ENCODE measurements at places on chromosomes 7 and 10.
A peak's percentile ranks its signal among the peaks of the same experiment; 100 is the strongest.

- DNase-seq, result no peak
Observed at GRCh38 chr7:18222636-18223035, 195.0 kb upstream of the PRPS1L1 start.

GRCh38 chr7:1054861-1055450, 10.6 kb downstream of the GPR146 start:
- DNase-seq, result no peak

GRCh38 chr7:93374345-93374940, 142.3 kb downstream of the VPS50 start:
- DNase-seq, result peak; percentile 8

GRCh38 chr10:96971324-96971723, 139.2 kb downstream of the LCOR start:
- DNase-seq, result no peak

- DNase-seq, result no peak
Observed at GRCh38 chr7:79741684-79742083, 288.2 kb upstream of the MAGI2 start.

DNA sequence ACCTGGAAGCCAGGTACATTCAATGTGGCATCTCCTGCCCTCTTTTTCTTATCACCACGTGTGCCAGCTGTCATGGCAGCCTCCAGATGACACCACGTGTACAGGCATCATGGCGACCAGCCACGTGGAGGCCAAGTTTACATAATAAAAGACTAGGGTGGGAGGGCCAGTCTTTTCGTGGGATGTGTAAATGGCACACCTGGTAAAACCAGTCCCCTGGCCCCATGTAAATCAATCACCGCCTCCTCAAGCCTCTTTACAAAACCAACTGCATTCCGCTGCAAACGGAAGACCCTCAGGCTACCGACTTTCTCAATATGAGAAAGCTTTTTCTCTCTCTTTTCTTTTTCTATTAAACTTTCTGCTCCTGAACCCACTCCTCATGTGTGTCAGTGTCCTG, 65.1 kb upstream of the PHF14 start:
- DNase-seq, result no peak

- no peak for DNase-seq
Observed at GRCh38 chr10:82660205-82660604, 785.2 kb downstream of the NRG3 start.

- no peak for DNase-seq
Observed at GRCh38 chr10:50415292-50415691, 164.0 kb upstream of the ASAH2 start.

- no peak for DNase-seq
Observed at GRCh38 chr7:81370822-81371221, 399.0 kb downstream of the HGF start.

DNA sequence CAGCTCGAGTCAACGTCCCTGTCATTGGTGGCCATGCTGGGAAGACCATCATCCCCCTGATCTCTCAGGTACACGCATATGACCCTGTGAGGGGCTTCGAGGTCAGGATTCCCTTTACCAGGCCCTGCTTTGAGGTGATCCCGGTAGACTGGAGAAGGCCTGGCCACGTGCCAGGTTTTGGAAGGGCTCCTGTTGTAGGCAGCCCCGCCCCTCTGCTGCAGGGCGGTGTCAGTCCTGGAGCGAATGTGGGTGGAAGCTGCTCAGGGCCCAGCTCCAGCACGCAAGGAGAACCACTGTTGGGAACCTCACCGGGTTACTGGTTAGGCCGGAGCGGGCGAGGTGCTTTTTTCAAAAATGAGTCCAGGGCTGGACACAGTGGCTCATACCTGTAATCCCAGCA, 15.6 kb downstream of the MDH2 start:
- DNase-seq, result no peak

DNA sequence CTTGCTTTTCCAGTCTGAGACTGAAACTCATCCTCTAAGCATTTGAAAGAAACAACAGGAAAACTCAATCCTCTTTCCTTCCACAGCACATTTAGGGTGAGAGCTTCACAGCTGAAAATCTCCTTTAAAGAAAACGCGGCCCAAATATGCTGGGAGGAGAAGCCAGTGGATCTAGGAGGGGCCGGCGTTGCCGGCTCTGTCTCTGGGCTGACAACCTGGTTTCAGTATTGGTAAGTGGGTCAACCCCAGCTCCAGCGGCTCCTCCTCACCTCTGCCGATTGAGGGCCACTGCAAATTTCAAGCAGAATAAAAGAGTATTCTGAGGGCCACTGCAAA, 75.3 kb upstream of the CPXM2 start:
- no peak for DNase-seq

GRCh38 chr7:144037414-144038035, 11.2 kb upstream of the OR2A5 start:
- no peak for DNase-seq

Data from NCI-H1436 treated with DMSO at 0.1 percent for 48 hours (cell line).